ENCODE measurements at places on chromosomes 1 and 21.
A peak's percentile ranks its signal among the peaks of the same experiment; 100 is the strongest.

GRCh38 chr1:52111492-52111891, 30.4 kb upstream of the ZFYVE9 start:
- DNase-seq = no peak

DNA sequence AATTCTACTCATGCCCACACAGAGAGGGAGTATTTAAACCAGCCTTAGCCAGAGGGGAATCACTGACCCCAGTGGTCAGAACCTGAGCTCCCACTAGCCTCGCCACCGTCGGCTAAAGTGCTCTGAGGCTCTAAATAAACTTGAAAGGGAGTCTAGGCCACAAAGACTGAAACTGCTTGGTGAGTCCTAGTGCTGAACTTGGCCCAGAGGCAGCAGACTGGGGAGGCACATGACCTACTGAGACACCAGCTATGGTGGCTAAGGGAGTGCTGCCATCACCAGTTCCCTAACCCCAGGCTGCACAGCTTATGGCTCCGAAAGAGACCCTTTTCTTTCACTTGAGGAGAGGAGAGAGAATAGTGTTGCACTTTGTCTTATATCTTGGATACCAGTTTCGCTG, 1542.8 kb downstream of the KCNT2 start:
- DNase-seq = no peak

DNA sequence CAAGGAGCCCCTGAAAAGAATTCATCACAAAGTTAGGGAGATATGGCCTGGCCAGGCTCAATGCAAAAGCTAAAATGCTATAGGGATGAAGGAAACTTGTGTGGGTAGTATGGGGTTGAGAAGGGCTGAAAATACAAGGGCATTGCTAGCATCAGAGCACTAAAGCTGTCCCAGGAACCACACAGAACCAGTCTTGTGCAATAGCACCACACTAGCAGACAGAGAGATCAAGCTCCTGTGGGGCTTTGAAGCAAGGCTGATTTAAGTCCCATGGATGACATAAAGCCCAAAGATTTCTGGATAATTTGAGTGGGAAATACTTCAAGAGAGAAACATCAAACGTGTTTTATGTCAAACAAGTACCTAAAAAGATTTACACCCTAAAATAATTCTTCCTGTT, 97.1 kb downstream of the VAV3 start:
- no peak for DNase-seq

DNA sequence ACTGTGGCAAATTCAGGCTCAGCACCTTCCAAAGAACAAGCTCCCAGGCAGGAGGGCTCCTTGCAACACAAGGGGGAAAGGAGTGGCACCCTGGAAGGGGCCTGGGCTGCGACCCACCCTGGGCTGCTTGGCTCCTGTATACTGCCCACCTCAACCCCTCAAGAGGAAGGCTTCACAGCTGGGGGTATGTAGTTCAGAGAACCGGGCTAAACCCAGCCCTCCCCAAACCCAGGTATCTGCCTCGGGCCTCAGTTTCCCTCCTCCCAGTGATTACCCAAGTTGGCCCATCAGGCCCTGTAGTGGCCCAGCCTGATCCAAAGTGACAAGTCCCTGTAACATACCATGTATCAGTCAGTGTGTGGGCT, 7.5 kb downstream of the TENT5B start:
- no peak for DNase-seq

- no peak for DNase-seq
These were observed 6.8 kb downstream of the CDC42BPA start for GRCh38 chr1:227311389-227312001.

- DNase-seq = no peak
These were observed 6.0 kb downstream of the TATDN3 start for GRCh38 chr1:212797681-212798080.

DNA sequence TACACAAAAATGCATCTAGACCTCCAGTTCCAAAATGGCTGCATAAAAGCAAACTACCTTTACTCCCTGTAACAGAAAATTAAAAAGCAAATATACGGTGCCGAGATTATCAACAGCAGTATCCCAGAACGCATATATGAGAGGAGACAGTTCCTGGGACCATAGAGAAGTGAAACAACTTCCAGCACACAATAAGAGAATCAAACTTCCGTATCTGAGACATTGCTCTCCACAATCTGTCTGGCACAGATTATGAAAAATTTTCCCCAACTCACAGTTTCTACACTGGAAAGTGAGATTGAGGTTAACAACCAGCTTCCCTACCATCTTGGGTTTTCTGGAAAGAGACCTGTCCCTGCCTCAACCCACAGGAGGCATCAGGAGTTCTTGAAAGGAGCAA, 47.2 kb upstream of the ST6GALNAC3 start:
- no peak for DNase-seq

- no peak for DNase-seq
These were observed 24.3 kb downstream of the LDLRAP1 start for GRCh38 chr1:25567710-25568089.

DNA sequence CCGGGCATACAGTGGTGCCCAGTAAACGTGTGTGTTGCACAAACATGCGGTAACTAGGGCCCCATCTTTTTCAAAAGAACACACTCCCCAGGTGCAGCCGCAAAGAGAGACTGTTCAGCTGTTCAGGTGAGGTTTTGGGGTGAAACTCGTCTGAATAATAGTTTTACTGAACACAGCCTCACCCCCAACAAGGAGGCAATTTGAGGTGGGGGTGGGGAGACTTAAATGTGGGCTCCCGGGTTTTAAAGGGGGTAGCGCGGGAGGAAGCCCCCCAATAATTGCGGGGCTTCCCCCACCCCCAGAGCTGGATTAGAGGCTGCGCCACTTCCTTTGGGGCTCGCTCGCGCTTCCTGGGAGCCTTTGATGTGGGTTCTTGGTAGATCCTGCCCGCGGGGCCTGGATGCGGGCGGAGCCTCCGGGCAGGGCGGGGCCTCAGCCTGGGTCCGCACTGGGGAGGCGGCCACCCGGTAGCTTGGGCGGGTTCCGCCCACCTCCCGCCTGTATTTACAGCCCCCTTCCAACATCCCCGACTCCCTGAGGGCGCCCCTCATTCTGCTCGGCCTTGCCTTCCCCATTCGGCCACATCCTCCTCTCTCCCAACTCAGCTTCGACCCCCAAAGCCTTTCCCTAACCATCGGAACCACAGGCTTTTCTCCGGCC, 6.4 kb upstream of the EPHA2 start:
- peak; percentile 80 for DNase-seq

DNA sequence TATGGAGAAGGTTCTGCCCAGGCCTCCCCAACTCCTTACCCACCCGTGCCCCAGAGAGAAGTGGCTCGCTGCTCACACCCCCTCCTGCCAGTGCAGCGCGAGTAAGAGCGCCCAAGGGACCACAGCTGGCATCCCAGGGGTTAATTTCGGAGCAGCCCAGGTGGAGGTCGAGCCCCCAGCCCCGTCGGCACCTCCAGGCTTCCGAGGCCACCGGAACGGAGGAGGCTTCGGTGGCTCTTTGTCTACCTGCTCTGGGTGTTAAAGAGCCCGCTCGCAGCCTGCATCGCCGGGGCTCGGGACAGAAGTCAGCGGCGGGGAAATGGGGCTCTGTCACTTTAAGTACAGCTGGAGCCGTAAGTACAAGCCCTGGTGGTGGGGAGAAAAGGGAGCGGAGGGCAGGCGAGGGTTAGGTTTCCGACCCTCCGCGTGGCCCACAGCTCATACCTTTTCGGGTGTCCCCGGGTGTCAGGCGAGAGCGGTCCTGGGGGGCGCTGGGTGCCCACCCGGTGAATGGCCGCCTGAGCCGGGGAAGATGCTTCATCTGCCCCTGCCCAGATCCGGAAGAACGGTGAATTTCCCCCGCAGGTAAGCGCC, 89.4 kb upstream of the IPO9 start:
- peak; percentile 38 for DNase-seq

DNA sequence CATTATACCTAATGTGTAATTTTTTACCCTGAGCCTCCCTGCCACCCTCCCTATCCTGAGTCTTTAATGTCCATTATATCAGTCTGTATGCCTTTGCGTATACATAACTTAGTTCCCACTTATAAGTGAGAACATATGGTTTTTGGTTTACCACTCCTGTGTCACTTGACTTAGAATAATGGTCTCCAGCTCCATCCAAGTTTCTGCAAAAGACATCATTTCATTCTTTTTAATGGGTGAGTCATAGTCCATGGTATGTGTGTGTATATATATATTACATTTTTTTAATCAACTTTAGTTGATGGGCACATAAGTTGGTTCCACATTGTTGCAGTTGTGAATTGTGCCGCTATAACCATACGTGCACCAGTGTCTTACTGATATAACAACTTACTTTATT, 477.1 kb upstream of the NEGR1 start:
- DNase-seq = no peak

DNA sequence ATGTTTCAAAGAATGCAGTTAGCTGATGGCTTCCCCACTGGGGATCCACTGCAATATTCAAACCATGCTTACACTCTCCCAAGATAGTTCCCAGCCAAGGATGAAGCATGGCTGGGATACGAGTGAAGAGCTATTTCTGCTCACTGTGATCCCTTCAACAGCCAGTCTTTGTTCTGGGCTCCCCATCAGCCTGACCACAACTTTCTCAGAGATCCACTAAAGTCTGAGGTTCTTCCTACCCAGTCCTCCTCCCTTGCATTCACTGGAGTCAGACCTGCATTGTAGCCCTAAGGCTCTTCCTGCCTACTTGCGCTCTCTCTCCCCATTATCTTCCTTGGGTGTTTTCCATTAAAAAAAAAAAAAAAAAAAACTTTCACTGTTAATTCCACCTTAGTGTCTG, 101.4 kb downstream of the TTLL7 start:
- no peak for DNase-seq

DNA sequence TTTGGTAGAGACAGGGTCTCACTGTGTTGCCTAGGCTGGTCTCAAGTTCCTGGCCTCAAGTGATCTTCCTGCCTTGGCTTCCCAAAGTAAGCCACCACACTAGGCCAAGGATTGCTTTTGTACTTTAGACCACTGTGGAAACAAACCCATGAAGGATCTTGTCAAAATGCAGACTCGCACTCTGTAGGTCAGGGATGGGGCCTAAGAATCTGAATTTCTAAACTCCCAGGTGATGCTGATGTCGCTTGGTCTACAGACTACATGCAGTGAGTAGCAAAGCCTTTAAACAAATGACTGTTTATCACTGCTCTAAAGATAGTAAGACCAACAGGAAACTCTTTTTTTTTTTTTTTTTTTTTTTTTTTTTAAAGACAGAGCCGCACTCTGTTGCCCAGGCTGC, 54.1 kb upstream of the MUTYH start:
- no peak for DNase-seq

DNA sequence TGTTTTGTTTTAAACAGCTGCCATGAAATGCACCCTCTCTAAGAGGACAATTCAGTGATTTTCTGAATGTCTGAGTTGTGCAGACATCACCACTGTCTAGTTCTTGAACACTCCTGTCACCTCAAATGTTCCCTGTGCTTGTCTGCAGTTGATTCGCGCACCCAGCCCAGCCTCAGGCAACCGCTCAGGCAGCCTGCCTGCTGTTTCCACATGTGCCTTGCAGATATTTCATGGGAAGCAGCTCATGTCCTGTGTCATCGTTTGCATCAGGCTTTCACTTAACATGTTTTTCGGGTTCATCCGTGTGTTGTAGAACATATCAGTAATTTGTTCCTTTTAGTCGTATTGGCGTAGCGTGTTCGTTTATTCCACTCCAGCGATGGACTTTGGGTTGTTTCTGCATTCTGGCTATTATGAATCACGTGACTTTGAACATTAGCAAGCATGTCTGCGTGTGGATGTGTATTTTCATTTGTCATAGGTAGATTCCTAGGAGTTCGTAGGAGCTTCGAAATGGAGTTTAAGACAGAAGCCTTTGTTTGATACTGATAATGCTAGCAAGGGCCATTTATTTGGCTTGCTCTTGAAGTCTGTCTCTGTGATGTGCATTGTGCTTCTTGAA, 12.1 kb downstream of the ADARB1 start:
- no peak for DNase-seq

- no peak for DNase-seq
These were observed 17.7 kb upstream of the OBSCN start for GRCh38 chr1:228190182-228190581.

- no peak for DNase-seq
These were observed 16.8 kb downstream of the GNG12 start for GRCh38 chr1:67816506-67816905.

DNA sequence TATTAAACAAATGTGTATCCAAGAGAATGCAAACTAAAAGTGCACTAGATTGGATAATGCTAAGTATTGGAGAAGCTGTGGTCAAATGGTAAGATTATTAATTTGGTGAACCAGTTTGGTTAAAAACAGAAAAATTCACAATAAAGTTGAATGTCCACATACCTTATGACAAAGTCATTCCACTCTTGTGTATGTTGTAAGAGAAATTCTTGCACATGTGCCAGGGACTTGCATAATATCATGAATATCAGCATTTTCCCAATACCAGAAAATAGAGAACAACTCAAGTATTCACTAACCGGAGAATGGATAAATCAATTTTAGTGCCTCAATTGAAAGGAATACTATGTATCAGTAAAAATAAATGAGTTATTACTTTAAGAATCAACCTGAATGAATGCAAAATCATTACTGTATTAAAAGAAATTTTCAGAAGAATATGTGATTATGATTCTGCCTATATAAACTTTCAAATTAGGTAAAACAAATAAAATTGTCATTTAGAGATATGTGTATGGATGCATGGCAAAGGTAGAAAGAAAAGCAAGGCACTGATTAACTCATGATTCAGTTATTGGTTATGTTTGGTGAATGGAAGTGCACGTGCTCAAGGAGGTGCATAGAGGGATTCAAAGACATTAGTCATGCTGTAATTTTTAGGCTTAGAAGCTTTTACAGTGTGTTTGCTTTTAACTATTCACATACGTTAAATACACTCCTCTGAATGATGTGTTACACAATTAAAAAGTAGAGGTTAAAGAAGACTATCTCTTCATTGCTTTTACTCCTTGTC, 217.4 kb upstream of the KCNK2 start:
- no peak for DNase-seq

DNA sequence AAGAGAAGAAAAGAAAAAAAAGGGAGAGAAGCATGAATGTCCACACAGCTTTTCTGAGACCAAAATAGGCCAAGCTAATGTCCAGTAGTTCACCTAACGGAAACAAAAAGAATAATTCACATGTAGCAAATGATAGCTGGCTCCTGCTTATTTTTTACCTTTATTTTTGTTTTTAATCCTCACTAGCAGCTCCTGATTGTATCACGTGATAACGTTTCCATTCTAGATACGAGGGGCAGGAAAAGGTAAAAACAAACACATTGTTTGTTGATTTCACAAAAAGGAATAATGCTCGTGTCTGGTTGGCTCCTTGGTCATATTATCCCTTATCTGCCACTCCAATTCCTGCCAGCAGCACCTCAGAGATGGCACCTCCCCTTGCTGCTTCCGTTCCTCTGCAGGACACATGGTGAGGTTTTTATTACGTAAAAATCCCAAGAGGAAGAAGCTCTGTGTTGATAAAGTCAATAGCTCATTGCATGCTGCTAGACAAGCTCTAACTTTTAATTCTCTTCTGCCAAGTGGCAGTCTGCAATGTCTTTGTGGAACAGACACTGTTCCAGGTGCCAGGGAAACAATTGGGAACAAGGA, 201.7 kb downstream of the CRB1 start:
- no peak for DNase-seq

DNA sequence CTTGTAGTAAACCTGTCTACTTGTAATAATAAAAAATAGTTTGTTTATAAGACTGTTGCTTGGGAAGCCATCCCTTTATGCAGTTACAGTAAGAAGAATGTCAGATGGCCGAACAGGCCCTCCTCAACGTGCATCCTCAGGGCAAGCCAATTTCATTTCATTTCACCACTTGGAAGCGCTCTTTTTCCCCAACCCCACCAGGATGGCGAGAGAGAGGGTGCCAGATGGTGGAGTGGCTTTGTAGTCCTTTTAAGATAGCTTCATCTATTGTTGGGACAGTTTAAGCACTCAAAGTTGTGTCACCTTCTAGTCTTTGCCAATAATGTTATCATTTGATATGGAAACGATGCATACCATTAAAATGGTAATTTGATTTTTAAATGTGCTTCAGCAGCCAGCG, 356.3 kb upstream of the CAMK1G start:
- no peak for DNase-seq
